Activated T-helper 1 cell treated with Interleukin-2 at 50 U/mL for 16 hours (primary cell): ENCODE measurements at places on chromosomes 16 and 17.

DNA sequence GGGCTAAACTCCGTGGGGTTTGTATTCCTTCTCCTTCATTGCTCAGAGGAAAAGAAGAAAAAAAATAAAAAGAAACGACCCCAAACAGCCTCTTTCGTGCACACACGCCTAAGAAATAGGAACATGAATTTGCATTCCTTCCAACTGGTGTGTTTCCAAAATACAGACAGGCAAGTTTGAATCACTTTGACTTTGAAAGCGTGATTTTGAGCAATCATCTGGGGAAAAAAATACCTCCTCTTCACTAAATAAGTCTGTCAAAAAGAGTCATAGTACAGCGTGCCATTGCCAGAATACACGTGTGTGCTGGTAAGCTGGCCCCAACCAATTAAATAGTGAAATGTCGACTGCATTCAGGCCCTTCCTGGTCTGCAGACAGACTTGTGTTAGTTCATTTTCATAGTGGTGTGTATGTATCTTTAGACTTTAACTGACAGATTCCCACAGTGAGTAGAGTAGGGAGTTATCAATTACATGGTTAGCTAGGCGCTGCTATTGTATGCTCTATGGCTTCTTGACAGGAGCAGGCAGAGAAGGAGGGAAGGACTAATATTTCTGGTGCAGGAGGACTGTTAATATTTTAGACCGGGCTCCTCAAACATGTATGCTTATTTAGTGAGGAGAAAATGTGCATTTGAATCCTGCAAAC, 618.3 kb downstream of the MAF start:
- DNase-seq, result no peak

DNA sequence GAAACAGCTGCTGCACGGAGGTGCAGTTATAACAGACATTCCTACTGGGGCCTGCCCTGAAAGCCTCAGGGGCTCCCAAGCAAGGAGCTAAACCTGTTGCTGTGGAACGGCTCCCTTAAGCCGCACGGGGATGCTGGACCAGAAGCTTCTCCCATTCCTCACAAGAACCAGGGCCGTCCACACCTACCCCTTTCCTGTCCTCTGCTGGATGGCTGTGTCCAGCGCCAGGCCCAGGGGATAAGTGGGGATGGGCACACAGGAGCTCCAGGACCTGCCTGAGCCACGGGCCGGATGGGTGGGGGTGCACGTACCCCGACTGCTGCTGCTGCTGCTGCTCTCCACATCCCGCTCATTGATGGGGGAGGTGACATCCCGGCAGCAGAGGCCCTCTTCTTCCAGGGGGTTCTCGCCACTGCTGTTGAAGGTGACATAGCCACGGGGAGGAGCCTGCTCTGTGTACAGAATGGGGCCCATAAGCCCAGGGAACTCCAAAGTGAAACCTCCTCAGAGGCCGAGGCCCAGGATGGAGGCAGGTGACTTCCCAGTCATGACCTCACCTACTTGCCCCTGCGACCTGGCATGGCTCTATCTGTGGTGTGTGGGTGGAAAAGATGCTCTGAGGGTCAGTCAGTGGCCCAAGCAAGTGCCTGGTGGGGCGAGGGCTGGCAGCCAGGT, 8.6 kb downstream of the NUDT16L1 start:
- DNase-seq, result no peak

GRCh38 chr17:59356543-59357218, 25.2 kb downstream of the YPEL2 start:
- DNase-seq, result no peak

- DNase-seq, result no peak
Measured at GRCh38 chr16:27495191-27495590, 54.5 kb downstream of the GTF3C1 start.

DNA sequence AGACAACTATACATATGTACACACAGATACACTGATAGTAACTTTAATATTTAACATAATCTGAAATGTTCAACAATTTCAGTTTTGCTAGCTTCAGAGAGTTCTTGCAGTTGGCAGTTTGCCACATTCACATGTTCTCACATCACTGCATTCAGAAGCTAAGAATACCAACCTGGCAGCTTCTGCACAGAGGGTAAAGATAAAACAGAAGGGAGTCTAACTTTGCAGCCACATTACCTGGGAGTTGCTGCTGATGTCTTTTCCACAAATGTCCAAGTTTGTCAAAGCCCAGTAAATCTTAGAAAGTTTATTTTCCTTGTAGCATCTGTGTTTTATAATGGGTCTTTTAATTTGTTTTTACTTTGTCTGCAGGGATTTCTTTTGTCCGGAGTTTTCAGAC, 332.0 kb downstream of the BCAS3 start:
- no peak for DNase-seq

GRCh38 chr17:58513267-58513964, 1.0 kb downstream of the MTMR4 start:
- no peak for DNase-seq

DNA sequence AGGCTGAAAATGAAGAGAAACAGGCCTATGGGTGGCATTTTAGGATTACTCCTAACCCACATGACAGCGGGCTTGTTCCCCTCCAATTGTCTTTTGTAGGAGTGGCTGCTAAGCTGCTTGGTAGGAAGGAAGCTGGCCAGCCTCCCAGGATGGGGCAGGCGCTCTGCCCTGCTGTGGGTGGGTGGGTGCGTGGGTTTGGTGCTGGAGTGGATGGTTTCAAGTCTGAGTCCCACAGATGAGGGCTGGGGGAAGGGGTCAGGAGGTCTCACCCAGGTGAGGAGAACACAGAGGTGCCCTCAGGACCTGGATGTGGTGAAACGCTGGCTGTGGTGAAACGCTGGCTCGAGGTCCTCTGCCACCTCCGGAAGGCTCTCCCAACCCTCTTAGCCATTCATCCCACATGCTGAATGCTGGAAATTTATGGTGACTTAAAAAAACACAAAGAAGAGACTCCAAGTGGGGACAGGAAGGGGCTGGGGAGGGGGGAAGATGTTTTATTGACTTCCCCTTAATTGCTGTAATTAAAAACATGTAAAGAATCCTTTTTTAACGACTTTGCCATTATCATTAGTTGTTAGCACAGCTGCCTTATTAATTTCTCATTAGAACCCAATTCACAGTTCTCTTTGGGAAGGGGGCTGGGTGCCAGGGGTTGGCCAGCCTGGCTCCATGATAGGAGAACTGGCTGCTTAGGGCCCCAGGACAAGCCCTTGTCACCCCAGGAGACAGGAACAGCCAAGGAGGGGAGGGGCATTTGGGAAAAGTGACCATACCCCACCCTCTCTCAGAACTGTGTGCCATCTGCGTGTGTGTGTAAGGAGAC, 153.5 kb upstream of the CDC42EP4 start:
- no peak for DNase-seq

DNA sequence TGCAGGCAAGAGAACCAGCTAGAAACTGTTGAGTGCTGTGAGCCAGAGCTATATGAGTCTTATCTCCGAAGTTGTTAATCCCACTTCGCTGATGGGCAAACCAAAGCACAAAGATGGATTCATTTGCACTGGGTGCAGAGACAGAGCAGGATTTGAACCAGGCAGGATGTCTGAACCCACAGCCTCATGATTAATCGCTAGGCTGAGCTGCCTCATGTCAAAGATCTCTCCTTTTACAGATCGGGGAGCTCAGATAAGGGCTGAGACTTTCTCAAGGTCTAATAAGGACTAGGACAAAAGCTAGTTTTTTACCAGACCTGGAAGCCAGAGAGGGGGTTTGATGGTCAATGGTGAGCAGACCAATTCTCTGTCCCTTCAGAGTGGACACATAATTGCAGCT, 51.5 kb downstream of the GINS3 start:
- DNase-seq, result no peak

- no peak for DNase-seq
Measured at GRCh38 chr17:42560246-42560645, 1.7 kb upstream of the COASY start.

- DNase-seq, result no peak
Measured at GRCh38 chr17:49836111-49837030, 11.5 kb downstream of the TAC4 start.

DNA sequence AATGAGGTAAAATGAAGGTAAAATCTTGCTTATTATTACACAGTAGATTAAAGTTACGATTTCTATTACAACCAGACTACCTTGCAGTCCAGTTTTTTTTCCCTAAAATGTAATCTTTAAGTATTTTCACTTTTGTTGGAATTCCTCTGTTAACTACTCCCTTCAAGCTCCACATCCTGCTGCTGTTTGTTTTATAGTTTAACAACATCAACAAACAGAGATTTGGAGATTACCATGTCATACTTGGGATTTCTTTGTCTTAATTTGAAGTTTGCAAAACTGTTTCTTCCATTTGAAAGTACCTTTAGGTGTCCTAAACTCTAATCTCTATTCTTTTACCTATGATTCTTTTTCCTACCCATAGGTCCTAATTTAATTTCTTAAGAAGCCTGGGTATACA, 83.3 kb downstream of the ABHD15 start:
- DNase-seq, result no peak

DNA sequence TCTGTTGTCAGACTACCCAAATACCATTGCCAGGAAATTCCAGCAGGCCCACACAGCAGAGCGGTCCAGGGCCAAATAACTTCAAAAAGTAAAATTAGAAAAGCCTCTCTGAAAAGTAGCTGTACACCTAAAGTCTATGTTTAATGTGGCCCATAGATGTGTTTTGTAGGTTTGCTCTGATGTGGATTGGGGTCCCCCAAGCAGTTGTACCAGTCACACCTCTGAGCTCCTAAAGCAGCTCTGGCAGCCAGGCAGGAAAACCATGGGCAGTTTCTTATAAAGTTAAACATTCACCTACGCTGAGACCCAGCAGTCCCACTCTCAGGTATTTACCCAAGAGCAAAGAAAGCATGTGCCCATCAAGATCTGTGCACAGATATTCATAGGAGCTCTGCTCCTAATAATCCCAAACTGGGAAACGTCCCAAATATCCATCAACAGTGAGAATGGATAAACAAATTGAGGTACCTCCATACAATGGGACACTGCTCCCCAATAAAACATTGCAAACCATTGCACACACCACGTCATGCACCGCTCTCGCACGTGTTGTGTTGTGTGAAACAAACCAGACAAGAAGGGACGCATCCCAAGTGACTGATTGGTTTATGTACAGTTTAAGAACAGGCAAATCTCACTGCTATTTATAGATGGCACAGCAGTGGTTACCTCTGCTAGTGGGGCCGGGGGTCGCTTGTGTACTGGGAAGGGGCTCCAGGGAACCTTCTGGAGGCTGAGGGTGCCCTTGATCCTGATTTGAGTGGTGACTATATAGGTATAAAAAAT, 15.8 kb upstream of the PRM1 start:
- DNase-seq, result no peak

DNA sequence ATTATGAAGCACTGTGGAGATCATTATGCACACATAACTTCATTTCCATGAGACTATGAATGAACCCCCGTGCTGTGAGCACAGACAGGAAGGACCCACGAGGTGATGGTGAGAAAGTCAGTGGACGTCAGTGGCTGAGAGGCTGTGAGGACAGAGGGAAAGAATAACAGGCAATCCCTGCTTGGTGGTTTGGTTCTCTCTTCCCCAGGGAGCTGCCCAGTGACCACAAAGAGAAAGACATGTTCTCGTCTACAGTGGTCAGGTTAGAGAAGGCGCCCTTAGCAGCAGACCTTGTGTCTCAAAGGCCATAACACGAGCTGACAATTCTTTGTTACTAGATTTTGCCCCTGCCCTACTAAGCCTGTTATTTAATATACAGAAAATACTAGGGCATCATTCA, 609.2 kb downstream of the TOX3 start:
- DNase-seq, result no peak

- DNase-seq, result no peak
Measured at GRCh38 chr17:37736428-37736827, 8.4 kb downstream of the HNF1B start.

DNA sequence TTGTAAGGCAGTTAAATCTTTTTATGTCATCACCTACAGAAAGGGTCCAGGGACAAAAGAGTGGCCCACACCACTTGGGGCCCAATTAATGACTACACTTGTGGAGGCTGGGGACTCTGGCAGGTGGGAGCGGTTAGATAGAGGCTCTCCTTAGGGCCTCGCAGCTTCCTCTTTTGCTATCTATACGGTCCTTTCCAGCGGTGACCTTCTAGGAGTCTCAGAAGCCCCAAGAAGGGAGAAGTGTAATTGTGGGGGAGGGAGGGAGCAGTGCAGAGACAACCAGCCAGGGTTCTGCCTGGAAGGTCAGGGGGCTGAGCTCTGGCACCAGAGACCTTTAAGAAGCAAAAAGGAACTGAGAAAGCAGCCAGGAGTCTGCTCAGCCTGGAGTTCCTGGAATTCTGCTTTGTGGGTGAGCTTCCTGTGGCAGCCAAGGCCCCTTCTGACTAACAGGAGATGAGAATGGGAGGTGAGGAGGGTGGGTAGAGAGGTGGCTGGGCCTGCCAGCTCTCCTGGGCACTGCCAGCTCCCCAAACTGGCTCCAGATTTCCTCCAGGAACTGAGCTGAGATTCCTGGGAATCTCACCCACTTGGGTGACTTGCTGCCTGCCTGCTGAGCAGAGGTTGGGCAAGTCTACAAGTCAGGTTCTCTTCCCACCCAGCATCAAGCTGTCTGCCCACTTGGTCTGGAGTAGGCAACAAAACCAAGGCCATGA, 16.3 kb upstream of the MAP3K14 start:
- DNase-seq, result no peak

DNA sequence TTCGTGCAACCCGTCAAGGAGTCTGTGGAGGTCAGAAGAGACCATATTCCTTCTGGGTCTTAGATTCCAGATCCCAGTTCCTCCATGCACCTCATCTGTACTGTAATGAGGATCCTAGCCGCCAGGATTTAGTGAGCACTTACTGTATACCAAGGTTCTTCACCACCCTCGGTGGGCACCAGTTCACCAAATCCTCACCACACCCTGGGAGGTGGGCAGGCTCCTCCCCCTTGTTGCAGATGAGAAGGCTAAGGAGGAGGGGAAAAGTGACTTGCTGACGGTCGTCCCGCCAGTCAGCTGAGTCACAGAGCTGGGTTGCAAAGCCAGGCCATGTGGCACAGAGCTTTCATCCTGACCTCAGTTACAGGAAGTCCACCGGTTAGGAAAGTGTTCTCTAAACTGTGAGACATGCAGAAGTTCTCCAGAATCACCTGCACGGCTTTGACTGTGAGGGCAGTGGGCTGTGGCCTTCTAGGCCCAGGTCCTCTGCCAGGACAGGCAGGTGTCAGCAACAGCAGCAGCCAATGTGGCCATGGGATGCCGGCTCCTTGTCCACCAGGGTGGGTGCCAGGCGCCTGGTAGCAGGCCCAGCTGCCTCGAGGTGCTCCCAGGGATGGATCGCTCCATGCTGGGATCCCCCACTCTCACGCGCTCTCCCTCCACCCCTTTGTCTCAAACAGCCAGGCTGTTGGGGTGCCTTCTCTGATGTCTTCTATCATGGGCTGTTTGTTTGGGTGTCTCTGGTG, 240.3 kb upstream of the GSE1 start:
- no peak for DNase-seq

DNA sequence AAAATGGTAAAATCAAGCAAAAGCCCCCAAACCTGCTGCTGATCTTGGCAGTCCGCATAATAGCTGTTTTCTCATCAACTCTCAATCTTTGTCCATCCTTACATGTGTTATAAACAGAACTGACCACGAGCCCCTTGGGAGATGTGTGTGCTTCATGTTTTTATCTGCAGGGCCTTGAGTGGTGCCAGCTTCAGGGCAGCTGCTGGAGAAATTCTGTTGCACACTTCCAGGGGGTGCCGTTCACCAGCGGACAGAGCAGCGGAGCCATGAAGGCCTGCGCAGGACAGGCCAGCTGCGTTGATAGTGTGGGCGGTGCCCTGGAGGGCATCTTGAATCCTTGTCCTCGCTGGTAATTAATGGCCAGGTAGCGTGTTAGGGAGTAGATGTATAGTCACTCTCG, 20.1 kb downstream of the MPRIP start:
- DNase-seq, result no peak
